ENCODE measurements at places on chromosomes 6 and 20.
A peak's percentile ranks its signal among the peaks of the same experiment; 100 is the strongest.

DNA sequence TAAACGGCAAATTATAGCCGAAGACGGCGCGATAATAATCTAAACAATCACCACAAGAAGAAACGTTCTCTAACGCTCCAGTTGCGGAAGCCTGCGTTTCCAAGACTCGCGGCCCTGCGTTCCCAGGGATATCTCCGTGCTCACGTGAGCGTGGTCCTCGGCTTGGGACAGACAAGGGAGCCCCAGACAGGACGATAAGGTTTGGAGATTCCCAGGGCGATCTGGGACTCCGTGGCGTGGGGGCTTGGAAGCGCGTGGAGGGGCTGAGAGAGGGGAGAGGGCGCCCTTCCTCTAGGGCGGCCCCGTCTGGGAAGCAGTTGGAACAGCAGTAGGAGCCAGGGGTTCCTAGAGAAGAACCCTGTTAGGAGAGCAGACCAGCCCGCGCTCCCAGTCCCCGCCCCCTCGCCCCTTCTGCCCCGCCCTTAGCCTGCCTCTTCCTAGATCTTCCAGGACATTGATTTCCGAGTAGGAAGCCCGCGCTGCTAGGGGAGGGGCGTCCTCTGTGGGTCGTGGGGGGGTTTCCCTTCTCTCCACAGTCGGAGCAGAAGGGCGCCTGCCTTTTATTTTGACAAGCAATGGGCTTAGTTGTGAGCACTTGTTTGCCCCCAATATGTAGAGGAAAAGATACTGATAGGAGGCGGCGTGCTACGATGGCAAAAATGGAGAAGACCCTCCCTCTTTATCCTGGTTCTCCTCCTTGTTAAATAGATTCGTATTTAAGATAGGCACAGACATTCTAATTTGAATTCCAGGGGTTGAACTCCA lies 10.6 kb downstream of the NRN1 start:
- no peak for DNase-seq

GRCh38 chr6:155498370-155498769 lies 42.7 kb upstream of the NOX3 start:
- DNase-seq: no peak

DNA sequence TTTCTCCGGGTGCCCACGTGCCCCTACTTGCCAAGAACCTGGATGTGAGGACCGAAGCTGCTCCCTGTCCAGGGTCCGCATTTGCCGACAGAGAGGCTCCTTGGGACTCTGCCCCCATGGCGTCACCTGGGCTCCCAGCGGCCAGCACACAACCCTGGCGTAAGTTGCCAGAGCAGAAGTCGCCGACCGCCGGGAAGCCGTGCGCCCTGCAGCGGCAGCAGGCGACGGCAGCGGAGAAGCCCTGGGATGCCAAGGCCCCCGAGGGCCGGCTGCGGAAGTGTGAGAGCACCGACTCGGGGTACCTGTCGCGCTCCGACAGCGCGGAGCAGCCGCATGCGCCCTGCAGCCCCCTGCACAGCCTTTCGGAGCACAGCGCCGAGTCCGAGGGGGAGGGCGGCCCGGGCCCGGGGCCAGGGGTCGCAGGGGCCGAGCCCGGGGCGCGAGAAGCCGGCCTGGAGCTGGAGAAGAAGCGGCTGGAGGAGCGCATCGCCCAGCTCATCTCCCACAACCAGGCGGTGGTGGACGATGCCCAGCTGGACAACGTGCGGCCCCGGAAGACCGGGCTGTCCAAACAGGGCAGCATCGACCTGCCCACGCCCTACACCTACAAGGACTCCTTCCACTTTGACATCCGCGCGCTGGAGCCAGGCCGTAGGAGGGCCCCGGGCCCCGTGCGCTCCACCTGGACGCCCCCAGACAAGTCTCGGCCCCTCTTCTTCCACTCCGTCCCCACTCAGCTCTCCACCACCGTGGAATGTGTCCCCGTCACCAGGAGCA lies 28.3 kb downstream of the ZNF831 start:
- no peak for DNase-seq

GRCh38 chr6:52362443-52363227 lies 684 bp downstream of the PAQR8 start:
- DNase-seq: no peak

DNA sequence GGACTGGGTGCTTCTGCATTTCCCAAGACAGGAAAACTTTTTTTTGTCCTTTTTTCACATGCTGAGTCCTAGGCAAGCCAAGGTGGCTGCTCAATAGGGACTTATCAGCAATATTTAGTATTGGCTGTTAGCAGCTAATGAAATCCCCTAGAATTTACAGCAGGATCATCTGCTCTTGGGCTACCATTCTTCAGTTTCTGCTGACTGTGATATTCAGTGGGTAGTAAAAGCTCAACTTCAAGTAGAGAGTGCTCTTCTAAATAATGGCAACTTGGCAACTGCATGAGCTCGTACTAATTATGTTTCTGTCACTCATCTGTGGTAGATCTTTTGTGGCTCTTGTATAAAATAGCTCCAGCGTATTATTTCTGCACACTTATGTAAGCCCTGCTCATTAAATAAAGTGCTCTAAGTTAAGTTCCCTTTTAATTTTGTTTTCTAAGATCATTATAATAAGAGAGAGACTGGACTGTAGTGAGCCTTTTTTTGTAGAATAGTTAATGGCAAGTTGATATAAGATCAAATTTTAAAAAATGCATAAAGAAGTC lies 110.3 kb downstream of the SLC35F1 start:
- DNase-seq: no peak

GRCh38 chr6:2697291-2697690 lies 53.4 kb downstream of the MYLK4 start:
- no peak for DNase-seq

GRCh38 chr20:56653211-56653610 lies 24.1 kb downstream of the TFAP2C start:
- DNase-seq: no peak

DNA sequence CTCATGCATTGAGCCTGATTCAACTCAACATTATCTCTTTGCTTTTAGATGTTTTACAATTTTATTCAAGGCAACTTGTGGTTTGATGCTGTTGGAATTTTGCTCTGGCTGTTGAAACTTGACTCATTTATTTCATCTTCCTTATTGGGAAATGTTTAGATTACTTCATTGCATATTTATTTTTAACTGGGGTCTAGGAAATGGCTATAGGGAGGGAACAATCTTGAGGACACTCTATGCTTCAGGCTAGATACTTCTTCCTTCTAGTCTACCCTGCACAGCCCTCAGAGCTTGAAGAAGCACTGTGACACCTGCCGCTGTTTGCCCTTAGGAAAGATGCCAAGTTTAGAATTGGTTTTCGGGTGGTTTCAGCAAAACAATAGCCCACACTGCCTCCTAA lies 183.4 kb downstream of the ADGRG6 start:
- peak; percentile 13 for DNase-seq

DNA sequence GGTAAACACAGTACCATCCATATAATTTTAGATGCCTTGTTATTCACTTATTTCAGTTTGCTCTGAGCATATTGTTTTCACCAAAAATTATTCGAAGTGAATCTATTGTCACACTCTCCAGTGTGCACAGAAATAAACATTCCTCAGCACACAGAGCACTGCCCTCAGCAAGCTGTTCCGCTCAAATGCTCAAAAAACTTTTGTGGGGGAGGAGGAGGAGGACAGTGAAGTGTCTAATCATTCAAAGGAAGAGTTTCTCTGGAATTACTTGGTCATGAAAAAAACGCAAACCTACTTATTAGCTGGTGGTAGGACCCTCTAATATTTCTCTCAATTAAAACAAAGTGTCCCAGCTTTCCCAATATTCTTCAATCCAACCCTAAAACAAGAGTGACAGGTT lies 88.3 kb downstream of the DTNBP1 start:
- DNase-seq: no peak

- no peak for DNase-seq
These were observed 442.3 kb downstream of the CDC5L start for GRCh38 chr6:44829836-44830235.

- DNase-seq: no peak
These were observed 34.3 kb downstream of the COL12A1 start for GRCh38 chr6:75171567-75171966.

- DNase-seq: peak; percentile 15
These were observed 17.9 kb upstream of the CHMP4B start for GRCh38 chr20:33793011-33793931.

GRCh38 chr6:117344444-117345291 lies 79.3 kb downstream of the VGLL2 start:
- DNase-seq: no peak

DNA sequence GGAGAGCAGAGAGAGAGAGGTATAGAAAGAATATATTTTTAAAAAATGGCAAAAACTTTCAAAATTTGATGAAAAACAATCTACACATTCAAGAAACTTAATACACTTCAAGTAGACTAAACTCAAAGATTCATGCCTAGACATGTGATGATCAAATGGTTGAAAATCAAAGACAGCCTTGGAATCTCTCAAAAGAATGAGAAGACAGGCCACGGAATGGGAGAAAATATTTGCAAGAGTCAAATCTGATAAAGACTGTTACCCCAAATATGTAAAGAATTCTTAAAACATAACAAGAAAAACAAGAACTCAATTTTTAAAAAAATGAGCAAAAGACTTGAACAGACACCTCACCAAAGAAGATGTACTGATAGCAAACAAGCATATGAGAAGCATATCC lies 49.7 kb downstream of the THEMIS start:
- DNase-seq: peak; percentile 46

DNA sequence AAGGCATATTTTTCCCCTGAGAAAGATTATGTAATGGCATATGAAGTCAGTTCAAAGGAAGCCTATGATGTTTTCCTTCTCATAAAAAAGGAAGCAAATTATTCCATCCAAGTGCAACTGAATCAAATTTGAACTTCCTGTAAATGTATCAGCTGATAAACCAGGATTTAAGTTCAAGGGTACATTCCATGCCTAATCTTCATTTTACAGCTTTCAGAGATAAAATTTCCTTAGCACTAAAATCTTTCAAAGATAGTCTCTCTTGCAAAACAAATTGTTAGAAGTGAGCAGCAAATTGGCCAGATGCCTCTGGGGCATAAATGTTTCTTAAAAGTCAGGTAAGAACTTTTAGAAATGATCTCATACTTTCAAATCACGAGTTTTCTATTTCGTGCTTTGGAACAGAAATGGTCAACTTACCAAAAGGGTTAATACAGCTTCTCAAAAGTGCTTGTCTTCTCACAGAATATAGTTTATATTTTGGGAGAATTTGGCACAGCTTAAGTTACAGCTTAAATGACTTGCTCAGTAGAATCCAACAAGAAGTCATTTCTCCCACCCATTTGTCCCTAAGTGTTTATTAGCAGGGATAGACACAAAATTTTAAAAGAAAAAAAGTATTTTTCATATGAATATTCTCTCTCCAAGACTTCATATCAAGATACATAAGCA lies 2.7 kb upstream of the TCF21 start:
- no peak for DNase-seq

DNA sequence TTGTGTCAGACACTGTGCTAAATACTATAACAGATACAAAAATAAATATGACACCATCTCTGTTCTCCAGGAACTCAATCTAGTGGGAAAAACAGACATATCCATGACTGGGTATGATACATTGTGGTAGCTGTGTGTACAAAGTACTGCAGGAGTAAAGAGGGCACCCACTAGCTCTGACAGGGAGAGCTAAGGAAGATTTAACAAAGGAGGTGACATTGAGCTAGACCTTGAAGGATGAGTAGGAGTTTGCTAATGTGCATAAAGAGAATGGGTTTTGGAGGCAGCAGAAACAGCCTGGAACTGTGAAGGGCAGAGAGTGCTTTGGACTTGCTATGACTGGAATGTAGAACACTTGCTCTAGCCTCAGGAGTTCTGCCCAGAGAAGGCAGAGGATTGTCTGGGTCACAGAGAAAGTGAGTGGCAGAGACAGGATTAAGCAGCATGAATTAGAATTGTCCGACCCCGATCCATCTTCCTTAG lies 14.4 kb downstream of the MMP24 start:
- DNase-seq: no peak

- DNase-seq: no peak
These were observed 589 bp upstream of the PDCD2 start for GRCh38 chr6:170584954-170585498.

DNA sequence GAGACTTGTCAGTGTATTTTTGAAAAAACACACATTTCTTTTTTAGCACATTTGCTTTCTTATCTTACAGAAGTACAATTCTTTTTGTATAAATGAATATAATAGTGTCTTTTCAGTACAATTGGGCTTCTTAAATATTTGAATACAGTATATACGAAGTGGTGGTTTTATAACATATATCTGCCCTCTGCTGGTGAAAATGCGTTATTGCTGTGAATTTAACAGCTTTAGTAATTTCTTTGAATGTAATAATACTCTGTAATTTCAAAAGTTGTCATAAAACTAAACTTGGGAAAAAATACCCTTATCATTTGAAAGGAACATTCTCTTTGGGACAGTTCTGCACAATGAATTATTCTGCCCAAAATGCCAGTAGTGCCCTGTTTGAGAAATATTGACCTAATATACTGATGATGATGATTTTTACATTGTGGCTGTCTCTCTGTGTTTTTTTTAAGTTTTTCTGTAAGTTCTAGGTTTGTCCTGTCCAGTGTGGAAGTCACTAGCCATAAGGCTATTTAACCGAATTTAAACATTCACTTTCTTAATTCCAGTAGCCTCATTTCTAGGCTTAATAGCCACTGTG lies 19.0 kb downstream of the SMAP1 start:
- no peak for DNase-seq
